Activated T-helper 17 cell treated with anti-CD3 and anti-CD28 coated beads, Interleukin-2, amount 50 U/mL, for 72 hours (primary cell): ENCODE measurements at places on chromosomes 1 and 21.

DNA sequence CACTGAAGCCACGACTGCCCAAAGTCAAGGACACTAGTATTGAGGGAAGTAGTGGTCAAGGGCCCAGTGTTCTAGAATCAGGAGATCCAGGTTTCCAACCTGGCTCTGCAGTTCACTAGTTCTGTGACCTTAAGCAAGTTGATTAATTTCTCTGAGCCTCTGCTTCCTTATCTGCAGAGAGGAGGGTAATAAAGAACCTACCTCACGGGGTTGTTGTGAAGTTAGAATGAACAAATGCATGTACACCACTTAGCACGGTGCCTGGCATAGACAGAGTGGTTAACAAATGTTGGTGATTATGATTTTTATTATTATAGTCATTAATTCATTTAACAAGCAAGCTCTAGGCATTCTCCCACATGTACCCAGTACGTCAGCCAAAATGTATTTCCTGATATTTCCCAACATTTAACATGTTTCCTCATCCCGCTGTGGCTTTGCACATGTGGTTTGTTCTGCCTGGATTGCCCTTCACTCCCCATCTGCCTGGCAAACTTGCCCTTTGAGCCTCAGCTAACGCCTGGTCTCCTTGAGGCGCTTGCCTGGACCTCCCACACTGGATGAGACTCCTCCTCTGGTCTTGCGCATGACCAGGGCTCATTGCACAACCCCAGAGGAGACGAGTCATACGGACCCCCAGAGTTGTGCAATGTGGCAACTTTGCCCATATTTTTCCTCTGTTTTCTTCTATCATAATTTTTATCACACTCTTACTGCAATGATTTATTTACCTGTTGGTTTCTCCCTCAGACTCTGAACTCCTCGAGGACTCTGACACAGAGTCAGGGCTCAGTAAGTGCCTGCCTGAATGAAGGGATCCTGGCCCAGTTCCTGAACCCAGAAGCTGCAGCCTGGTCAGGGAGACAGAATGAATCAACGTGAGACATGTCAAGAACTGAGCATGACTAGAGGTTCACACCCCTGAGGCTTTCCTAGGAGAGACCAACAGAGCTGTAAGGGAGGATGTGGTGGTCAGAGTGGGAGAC, 20.7 kb upstream of the MFSD2A start:
- ATAC-seq = no peak

DNA sequence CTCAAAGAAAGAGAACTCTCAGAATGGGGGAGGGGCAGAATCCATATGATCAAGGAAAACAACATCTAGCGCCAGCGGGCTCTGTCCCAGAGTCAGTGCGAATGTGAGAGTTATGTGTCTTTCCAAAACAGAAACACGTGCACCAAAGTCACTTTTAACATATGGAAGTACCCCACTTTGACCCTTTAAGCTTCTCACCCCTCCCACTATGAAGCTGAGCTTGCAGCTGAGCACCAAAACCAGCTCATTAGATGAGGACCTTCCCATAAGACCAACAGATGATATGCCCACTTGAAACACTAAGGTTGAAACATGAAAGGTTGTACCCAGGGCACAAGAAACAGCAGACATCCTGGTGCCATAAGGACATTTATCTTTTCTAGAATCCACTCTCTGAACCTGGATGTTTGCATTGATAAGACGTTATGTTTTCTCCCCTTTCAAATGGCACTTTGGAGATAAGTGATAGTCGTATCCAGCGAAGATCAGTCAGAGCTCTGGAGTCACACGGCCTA, 171.0 kb downstream of the TGFBR3 start:
- ATAC-seq = no peak

DNA sequence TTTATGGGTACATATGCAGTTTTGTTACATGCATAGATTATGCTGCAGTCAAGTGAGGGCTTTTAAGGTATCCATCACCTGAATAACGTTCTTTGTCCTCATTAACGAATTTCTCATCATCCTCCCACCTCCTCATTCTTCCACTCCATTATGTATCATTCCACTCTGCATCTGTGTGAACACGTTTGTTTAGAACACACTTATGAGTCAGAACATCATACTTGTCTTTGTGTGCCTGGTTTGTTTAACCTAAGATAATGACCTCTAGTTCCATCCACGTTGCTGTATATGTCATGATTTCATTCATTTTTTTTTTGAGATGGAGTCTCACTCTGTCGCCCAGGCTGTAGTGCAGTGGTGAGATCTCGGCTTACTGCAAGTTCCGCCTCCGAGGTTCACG, 6.7 kb upstream of the MPC2 start:
- no peak for ATAC-seq

- ATAC-seq = peak; percentile 96
These were observed 246.5 kb upstream of the USP25 start for GRCh38 chr21:15483138-15483780.

DNA sequence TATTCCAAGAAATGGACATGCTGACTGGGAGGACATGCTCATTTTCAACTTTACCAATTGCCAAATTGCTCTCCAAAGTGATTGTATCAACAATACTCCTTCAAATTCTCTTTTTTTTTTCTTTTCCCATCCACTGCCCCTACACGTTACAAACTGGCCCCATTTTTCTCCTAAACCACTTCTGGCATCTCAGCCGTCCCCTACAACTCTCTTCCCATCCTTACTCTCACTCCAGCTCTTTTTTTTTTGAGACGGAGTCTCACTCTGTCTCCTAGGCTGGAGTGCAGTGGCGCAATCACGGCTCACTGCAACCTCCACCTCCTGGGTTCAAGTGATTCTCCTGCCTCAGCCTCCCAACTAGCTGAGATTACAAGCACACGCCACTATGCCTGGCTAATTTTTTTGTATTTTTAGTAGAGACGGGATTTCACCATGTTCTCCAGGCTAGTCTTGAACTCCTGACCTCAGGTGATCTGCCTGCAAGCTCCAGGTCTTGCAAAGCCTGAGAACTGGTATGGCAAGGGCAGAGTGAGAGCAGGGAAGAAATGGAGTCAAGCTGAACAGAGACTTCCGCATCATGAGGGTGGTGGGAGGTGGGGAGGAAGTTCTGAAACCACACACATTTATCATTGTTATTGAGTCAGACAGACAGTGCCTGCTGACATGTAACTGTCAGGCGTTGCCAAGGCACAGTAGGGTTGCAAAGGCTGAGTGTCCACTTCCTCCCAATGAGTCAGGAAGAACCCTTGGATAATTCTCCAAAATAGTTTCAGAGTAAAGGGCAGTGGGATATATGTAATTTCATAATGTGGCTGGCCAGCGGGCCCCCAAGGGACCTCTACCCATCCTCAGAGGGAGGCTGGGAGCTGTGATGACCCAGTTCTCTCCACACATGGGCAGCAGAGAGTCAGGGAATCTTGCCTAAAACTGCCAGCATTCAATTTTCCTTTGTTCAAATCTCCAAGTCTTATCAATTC, 17.4 kb downstream of the CELA3A start:
- ATAC-seq = peak; percentile 99

- ATAC-seq = no peak
These were observed 3.9 kb upstream of the PALMD start for GRCh38 chr1:99642053-99642452.

- no peak for ATAC-seq
These were observed 8.2 kb downstream of the CREG1 start for GRCh38 chr1:167545349-167545748.

DNA sequence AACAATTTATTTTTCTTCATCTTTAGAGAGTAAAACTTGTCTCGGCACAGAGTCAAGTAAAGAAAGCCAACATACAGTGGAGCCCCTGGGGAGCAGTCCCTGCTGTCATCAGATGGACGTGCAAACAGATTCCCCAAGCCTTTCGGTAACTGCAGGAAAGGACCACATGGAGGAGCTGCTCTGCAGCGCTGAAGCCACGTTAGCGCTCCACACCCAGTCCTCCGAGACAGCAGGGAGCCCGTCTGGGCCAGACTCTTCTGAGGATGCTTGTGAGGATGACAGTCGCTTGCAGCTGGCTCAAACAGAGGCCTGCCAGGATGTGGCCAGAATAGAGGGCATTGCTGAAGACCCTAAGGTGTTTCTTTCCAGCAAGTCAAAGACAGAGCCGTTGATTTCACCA, 77.1 kb upstream of the SCCPDH start:
- ATAC-seq = no peak

DNA sequence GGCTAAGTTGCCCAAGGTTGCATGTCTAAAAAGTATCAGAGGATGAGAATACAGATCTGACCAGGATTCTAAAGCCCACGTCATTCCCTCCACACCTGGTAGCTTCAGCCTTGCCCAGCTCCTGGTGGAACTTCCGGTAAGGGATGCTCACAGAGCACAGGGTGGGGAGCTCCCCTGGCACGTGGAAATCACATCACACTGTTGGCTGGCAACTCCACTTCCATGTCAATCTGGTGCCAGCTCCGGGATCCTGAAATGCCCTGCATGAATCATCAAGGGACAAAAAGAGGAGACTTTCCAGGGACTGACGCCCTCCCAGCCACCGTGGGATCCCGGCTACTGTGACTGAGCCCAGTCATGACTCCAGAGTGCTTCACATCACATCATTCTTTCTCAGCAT, 12.4 kb upstream of the BCAR3 start:
- ATAC-seq = no peak

- no peak for ATAC-seq
These were observed 156.0 kb downstream of the PGBD5 start for GRCh38 chr1:230270185-230270558.

- peak; percentile 32 for ATAC-seq
These were observed 18.8 kb upstream of the SELP start for GRCh38 chr1:169648709-169649108.

DNA sequence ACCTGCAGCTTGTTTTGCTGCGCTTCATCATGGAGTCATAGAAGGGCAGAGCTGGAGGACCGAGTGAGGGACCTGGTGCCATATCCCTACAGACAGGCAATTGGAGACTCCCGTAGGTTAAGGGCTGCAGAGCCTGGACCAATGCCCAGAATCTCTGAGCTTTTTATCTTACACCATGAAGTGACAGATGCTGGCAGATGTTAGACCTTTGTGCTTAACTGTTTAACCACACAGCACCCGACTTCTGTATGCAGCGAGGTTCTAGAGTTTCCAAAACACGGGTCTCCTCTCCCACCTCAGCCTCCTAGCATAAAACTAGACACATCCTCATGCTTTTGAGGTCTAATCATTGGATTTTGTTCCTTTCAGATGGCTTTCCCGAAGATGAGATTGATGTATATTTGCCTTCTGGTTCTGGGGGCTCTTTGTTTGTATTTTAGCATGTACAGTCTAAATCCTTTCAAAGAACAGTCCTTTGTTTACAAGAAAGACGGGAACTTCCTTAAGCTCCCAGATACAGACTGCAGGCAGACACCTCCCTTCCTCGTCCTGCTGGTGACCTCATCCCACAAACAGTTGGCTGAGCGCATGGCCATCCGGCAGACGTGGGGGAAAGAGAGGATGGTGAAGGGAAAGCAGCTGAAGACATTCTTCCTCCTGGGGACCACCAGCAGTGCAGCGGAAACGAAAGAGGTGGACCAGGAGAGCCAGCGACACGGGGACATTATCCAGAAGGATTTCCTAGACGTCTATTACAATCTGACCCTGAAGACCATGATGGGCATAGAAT, 47.6 kb downstream of the B3GALT5 start:
- ATAC-seq = no peak

DNA sequence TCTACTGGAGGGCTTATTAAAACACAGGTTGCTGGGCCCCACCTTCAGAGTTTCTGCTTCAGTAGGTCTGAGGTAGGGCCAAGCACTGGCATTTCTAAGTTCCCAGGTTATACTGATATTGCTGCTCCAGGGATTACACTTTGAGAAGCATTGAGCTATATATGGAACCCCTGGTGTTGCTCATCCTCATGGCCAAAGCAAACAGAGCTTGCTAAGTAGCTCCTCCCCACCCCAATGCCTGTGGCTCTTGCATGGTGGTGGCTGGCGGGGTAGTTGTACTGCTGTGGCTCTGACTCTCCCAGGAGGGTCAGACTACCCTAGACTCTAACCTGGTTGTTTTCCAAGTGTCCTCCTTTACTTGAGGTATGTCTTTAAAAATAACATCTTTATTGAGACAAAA, 143.6 kb downstream of the SPATA46 start:
- no peak for ATAC-seq

GRCh38 chr1:29227511-29227910, 3.2 kb downstream of the MECR start:
- ATAC-seq = no peak

- peak; percentile 22 for ATAC-seq
These were observed 971 bp upstream of the GNG4 start for GRCh38 chr1:235650341-235651169.

DNA sequence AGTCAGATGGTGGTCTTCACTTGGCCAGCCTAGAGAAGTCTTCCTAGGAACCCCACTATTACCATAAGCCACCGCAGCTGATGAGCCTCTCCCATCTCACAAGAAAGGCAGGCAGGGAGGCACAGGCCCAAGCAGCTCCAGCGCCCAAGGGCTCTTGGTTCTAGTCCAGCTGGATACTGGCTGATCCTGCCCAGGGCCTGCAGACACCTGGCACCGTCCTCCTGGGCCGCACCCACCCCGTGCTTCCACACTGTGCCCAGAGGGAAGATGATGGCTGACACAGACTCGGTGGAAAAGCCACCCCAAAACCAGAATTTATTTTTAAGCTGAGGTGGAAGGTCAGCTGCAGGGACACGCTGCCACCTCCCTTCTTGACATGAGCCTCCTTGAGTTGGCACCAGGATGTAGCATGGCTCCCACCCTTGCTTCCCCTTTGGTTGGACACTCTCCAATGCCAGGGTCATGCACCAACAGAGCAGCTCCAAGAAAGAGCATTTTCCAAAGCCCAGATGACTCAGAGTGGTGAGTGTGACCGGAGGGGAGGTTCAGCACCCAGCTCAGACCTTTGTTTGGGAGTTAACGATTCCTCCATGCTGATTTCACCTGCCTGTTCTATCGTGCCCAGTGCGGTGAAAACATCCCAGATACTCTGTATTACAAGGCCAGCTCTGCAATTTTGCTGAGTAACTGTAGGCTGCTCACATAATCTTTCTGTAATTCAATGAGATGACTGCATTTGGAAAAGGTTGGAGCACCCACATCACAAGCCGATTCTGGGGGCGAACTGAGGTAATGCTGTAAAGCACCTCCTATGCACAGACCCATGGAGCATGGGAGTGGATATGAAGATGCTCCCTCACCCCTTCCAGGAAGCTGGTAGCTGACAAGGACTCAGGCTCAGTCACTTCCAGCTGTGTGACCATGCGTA, 63.1 kb upstream of the SLC2A1 start:
- no peak for ATAC-seq

DNA sequence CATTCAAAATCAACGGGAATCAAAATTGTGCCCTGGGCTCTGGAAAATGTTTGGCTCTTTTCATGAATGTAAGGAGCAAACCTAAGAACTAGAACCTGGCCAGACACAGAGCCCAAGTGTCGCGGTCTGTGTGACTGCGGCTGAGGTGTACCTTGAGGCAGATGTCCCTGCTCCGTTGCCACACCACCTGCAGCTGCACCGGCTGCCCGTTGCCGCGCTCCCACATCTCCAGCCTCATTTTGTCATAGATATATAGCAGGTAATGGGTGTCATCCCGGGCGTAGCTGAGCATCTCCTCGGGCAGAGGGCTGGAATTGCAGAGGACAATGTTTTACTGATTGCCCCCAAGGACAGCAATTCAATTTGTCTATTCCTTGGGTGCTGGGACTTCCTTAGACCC, 18.7 kb downstream of the EXOSC10 start:
- ATAC-seq = no peak
